SIG-M5 (cell line): ENCODE measurements at places on chromosomes 1 and 21.

DNA sequence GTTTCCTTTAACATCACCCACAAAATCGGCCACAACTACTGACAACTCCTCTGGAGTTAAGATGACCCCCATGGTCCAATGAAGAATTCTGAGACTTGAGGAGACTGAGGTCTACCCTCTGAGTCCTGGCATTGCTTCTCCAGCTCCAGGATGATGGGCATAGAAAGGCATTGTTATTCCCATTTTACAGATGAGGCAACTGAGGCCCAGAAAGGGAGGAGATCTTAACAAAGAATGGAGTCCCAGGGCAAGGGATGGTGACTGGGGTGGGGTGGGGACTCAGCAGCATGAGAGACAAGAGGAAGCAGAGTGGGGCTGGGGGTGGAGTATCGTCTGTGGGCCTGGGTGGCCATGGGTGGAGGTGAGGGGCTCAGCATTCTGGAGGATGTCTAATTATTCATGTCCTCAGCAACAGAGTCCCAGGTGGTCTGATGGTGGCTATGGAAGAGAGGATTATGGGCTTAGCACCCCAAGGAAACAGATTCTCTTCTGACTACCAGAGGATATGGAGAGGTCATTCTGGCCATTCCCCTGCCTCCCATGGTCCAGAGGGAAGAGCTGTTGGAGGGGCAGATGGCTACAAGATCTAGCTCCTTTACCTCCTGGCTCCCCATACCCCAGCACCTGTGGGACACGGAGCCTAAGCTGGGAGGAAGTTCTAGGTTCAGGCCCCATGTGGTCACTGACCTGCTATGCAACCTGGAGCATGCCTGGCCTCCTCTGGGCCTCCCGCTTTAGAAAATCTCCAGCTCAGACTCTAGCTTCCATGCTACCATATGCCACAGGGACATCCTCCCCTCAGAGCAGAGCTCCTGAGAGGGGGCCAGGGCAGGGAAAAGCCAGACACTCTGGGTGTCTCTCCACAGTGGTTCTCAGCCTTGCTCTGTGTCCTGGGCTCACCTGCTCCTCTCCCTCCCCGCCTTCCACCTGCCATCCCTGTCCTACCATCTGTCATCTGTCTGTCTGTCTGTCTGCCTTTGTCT is 37.4 kb upstream of the DMBX1 start:
- no peak for DNase-seq

DNA sequence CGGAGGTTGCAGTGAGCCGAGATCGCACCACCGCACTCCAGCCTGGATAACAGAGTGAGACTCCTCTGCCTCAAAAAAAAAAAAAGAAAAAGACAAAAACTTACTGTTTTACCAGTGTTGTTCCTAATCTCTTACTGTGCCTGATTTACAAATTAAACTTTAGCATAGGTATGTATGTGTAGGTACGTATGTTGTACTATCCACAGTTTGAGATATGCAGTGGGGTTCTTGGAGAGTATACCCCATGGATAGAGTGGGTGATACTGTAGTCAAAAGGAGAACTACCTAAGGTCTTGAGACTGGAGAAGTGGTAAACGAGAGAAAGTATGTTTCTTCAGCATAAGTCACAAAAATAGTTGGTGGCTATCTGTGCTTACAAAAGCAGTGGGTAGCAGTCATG is 38.6 kb downstream of the RNF11 start:
- no peak for DNase-seq

DNA sequence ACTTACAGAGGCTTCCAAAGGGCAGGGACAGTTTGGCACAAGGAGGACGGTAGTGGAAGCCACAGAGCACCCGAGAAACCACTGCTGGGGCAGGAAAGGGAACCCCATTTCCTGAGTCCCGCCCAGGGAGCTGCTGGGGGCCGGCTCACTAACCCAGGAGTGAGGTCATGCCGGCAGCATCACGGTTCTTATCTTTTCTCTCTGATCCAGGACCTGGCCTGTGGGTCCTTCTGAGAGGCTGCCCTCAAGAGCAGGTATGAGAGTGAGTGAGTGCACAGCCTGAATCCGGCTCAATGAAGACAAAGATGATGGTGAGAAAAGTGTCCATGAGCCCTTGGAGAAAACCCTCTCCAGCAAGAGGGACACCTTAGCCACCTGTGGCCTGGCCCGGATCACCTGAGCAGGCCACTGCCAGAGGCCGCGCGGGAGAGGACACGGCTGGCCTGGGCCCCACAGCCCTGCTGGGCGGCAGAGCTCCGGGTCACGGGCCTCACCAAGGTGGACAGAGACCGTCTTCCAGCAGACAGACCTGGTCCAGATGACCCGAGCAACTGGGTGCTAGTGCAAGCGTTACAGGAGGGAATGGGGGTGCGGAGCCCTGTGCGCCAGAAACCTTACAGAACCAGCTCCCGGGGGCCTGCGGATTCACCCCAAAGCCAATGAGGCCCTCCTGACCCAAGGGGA is 94.9 kb downstream of the RIPK4 start:
- no peak for DNase-seq

- no peak for DNase-seq
These were observed 356.0 kb downstream of the HHAT start for GRCh38 chr1:210684466-210685294.

GRCh38 chr1:202958544-202959275 is 598 bp upstream of the ADIPOR1 start:
- DNase-seq: no peak

GRCh38 chr1:160217481-160218051 is 12.4 kb downstream of the PEA15 start:
- no peak for DNase-seq

DNA sequence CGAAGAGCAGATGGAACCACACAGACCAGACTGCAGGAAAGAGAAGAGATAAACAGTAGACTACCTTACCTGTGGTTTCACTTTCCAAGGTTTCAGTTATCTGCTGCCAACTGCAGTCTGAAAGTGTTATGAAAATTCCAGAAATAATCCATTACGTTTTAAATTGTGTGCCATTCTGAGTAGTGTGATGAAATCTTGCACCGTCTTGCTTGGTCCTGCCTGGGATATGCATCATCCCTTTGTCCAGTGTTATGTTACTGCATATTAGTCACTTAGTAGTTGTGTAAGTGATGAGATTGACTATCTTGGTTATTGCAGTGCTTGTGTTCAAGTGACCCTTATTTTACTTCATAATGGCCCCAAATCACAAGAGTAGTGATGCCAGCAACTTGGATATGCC is 33.9 kb downstream of the DNAJC6 start:
- no peak for DNase-seq

- DNase-seq: no peak
These were observed 9.2 kb downstream of the FCMR start for GRCh38 chr1:206912445-206913095.

DNA sequence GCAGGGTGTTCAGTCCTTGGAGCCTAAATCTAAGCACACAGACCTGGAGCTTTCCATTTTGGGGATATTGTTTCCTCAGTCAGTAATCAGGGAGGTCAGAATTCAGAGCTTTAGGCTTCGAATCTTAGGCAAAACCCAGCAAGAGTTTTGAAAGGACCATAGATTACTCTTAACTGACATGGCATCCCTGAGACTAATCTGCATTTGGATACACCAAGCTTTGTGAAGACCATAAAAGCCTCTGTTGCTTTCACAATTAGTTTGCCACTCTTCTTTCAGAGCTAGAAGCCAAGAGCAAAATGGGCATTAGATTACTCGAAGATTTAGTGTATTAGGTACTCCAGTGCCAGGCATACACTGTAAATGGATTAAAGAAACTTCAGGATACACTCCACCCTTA is 131.8 kb upstream of the GREM2 start:
- DNase-seq: no peak

DNA sequence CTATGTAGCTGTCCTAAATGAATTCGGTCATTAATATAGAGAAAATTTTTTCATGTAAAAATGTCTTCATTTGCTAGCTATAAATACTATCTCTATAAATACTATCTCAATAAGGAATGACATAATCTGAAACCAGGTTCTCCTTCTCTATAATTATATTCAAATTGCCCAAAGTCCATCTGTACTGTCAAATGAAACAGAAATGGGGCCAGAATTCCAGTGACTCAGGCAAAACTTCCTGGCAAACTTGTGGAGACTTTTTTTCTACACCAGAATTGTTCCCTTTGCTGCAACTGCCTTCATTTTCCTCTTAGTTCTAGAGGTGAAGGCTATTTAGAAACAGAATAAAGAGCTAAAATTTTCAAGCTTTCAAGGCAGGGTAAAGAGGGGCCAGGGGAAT is 152.5 kb downstream of the KCNH1 start:
- no peak for DNase-seq

DNA sequence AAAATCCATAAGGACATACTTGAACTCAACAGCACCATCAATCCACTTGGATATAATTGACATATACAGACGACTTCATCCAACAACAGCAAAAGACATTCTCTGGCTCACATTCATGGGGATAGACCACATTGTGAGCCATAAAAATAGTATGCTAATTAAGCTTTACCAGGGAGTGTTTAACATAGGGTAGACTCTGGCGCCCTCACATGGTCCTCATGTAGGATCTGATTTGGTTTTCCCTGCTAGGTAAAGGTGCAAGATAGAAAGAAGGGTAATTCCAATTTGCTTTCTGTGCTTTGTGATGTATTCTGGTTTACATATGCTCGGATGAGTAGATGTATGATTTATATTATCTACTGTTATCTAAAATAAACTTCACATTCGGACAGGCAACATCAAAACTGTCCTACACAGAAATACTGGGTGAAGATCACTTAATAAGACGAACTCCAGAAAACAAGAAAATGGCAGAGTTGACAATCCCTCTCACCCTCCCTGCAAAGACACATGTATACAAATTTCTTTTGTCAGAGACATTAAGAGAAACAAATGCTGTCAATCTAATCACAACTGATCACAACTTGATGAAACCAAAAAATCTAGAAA is 27.7 kb downstream of the CR1L start:
- no peak for DNase-seq

DNA sequence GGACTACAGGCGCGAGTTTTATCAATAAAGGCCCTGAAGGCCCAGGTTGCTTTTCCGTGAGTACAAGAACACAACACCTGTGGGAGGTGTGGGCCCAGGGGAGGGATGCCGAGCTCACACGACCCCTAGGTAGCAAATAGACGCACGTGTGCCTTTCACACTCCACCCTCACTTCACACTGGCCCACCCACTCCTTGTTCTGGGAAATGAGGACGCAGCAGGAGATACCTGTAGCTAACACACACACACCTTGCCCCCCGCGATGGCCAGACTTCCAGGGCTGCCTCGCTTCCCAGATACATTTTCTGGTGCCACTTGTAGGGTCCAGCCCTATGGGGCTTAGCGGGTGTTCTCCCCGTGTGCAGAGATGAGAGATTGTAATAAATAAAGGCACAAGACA is 4.3 kb upstream of the CCDC27 start:
- DNase-seq: no peak

DNA sequence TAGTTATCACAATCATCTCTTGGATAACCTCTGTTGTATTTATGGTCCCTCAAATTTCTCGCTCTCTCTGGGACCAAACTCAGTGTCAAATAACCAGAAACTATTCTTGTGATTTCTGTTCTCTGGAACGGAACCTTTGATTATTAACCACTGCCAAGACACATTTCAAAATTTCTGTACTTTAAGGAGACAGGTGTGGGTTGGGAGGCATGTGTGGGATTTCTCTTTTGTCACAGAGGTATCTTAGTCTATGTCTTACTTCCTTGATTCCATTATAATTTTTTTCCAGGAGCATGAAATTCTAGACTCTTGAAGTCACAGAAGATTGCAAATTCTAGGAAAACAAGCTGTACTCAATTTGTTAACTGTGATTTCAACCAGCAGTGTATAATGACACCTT is 919.0 kb upstream of the B3GALT2 start:
- DNase-seq: no peak

DNA sequence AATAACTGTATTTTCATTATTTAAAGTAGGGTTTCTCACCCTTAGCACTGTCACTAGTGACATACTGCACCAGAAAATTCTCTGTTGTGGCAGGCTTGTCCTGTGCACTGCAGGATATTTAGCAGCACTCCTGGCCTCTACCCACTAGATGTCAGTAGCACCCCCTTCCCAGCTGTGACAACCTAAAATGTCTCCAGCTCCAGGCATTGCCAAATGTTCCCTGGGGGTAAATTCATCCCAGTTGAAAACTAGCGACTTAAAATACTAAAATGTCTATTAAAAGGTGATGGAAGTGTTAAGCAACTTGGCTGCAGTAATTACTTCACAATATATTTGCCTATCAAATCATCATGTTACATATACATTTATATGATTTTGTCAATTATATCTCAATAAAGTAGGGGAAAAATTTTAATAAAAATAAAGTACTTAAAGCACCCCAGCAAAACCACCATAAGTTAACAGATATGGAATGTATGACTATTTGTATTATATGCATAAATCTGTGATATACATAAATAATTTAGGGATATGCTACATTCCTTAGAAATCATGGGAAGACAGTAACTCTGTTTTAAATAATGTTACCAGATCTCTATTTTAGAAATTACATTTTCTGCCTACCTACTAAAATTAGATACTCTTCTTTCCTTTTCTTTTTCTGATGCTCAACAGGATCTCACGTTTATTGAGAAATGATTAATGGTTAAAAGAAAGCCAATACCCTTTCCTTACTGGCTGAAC is 74.6 kb downstream of the ARID4B start:
- DNase-seq: no peak

- DNase-seq: no peak
These were observed 136.9 kb upstream of the BMP8A start for GRCh38 chr1:39354572-39354971.

GRCh38 chr1:169163059-169163458 is 56.6 kb downstream of the ATP1B1 start:
- no peak for DNase-seq

DNA sequence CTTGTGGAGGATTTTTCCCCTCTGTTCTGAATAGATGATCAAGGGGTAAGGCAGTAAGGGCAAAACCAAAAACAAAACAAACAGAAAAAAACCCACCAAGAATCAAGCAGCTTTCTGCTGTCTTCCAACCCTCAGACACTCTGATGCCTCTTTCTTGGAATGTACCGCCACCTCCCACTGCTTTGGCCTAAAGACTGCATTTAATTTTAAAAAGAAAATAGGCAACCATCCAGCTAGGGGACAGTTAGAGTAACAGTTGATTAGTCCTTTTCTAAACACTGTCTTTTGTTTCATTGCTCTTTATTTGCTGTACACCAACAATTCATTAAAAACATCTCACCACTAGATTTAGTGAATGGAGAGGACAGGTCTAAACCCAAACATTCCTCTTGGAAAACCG is 21.5 kb downstream of the WLS start:
- no peak for DNase-seq

GRCh38 chr1:170085091-170085490 is 10.6 kb upstream of the KIFAP3 start:
- no peak for DNase-seq

DNA sequence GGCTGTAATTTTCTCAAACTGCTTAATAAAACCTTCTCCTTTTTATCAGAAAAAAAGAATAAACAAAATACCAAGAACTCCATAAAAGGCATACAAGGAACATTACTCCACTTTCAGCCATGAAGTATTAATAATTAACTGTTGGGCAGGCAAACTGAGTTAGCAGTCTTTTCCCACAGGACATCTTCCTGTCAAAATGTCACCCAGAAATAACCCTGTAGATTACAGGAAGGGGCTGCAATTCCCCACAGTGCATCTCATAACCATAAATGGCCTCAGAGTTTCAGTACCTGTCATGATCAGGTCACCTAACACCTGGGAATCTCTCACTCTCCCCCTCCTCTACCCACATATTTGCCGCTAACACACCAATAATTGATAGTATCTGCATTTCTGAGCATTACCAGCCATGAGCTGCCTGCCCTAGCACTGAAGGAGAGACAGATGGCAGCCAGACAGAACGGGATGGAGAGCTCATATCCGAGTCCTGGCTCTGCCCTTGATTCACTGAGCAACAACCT is 475.0 kb downstream of the SMYD3 start:
- DNase-seq: no peak
